Osteoblast (primary cell): ENCODE measurements at places on chromosomes 3 and 15. TPM values are rescaled to one million over a fixed set of nuclear protein-coding genes. Genes with fewer than 3 reads are reported as not detected.

DNA sequence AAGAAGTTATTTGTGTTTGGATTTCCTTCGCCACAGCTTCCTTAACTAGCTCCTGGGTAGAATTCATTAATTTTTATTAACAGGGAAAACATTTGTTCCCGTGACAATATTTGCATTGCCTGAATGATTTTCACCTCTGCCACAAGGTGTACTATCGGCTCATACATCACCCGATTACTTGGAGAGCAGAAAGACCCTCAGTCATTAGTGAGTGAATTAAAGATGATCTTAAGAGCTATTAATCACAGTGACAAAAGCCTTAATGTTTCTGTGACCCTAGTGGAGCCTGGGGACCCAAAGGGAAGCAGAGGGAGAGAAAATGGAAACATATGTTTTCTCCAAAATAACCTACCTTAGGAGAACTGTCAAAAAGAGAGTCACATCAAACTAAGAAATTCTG lies 228.3 kb downstream of the MECOM start:
- DNase-seq = peak; percentile 35

DNA sequence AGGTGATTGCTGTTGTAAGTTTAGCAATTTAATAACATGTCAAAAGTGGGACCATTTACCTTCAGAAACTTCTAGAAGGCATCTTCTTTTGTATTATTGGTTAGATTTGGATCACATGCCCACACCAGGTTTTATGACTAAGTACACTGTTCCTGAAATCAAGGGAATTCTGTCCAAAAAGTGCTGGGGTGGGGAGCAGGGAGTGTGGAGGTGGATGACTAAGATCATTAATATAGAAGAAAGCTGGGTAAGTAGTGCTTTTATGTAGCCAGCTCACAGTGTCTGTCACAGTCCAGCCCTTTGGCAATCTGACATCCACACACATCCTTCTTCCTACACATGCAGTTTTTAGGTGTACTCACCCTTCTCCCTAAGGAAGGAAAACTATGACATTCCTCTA lies 120.0 kb downstream of the TMCO5A start:
- no peak for DNase-seq

Gene CHL1
- 3.6 and 10.3 TPM in 2 replicates for total RNA-seq

DNA sequence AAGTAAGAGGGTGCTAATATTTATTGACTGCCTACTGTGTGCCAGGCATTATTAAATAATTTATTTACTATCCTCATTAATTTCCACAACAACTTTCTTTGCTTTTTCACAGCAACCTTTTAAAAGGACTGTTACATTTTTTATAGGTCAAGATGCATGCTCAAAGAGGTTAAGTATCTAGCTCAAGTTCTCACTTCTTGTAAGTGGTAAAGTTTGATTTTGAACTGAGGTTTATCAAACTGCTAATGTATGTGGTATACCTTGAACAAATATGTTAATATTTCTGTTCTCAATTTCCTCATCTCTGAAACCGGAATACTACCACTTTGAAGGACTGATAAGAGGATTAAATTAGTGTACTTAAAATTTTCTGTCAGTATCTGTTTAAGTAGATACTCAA lies 183.3 kb downstream of the AKAP13 start:
- no peak for DNase-seq

Gene GANC
- total RNA-seq = 21.0 and 24.2 TPM in 2 replicates

GRCh38 chr15:86743283-86743903 lies 663.7 kb downstream of the AGBL1 start:
- no peak for DNase-seq

Gene ALPK3
- total RNA-seq = 0.36 and 0.59 TPM in 2 replicates

Gene CAMK2N2
- total RNA-seq = not detected in 2 replicates

DNA sequence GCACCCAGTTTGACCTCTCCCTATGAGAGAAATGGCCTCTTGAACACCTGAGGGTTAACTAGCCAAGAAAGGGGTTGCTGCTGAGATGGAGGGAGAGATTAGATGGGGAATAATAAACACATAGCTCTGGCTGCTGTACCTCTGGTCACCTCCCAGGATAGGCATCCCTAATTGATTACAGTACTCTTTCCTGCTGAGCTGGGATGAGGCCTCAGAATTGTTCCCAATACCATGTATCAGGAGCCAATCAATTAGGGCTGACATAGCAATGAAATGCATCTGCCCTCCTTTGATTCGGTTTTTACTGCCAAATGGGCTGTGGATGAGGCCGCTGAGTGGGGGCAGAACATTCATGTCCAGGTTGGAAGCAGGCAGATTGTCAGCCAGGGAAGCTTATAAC lies 339.4 kb upstream of the SLCO3A1 start:
- no peak for DNase-seq

- DNase-seq = no peak
Measured at GRCh38 chr3:102761766-102762165, 327.0 kb downstream of the ZPLD1 start.

Gene TGFBR2
- 118 and 162 TPM in 2 replicates for total RNA-seq

- no peak for DNase-seq
Measured at GRCh38 chr15:57758560-57758959, 52.0 kb downstream of the POLR2M start.

- DNase-seq = no peak
Measured at GRCh38 chr3:50737193-50737905, 62.6 kb downstream of the DOCK3 start.

DNA sequence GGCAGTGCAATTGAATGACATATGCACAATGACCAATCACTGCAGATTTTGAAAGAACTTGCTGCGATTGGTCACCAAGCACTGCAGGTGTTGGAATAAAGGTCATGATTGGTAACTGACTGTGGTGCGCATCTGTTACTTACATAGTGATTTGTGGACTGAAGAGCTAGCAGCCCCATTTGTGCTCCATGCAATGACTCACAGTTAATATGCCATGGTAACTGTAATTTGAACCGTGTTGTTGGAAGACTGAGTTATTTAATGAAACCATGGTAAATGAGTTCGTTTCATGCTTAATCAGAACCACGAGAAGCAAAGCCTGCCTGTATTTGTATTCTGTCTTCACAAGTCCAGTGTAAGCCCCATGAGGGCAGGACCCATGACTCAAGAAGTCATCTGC lies 220.5 kb downstream of the TJP1 start:
- no peak for DNase-seq

- no peak for DNase-seq
Measured at GRCh38 chr15:27268923-27269322, 297.9 kb downstream of the GABRG3 start.

- DNase-seq = peak; percentile 64
Measured at GRCh38 chr3:196082619-196082971, 705 bp upstream of the TFRC start.

DNA sequence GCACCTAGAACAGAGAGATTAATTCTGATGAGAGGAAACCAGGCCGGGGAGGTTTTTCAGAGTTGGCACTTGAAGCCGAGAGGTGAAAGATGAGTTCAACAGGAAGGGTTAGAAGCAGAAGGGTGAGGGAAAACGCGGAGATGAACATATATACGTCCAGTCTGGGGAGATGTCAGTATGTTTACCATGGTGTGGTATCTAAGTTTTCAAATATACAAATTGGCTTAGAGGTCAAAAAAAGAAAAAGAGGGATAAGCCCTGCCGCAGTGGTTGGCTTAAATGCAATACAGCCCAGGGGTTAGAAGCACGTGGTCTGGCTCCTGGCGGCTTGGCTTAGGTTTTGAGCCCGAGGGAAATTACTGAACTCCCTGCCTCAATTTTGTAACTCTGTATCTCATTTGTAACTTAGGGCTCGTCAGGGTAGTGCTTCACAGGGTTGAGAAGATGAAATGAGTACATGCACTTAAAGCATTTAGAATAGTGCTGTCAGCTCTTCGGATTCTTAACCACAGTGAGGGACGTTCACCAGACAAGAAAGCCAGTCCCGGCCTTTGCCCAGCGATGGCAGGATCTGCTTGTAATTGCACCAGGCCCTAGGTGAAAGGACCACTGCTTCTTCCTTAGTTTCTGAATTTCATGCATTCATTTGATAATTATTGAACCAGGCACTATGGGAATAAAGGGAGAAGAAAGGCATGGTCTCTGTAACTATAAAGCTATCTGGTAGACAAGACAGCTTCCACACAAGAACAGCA lies 6.4 kb downstream of the HES1 start:
- DNase-seq = peak; percentile 44

DNA sequence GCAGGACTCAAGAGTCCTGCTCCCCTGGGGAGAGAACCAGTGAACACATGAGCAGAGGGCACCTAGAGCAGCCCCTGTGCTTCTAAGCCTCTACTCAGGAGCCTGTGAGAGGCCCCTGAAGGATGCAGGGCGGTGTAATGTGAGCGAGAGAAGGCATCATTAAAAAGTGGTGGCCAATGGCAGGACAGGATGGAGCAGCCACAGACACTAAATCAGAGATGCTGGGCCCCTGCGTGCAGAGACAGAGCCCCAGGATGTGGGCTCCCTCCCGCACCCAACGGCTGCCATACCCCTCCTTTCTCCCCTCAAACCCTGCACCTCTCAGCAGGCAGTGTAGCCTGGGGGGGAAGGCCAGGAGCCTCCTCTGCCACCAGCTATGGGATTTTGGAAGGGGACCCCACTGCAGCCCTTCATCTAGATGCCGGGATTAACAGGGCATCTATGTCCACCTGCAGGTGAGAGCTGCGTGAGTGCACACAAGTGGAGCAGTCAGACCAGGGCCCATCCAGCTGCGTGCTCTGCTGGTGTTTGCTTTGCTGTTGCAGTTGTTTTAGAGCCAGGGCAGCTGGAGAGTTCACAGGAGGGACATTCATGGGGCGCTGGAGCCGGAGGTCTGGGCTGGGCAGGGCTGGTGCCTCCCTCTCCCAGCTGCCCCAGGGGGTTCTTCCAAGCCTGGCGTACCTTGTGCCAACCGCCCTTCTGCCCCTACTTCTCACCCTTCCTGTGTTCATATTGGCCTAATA lies 5.1 kb upstream of the IQSEC1 start:
- no peak for DNase-seq

Gene OR5K2
- not detected in 2 replicates for total RNA-seq

Gene GOLGA6A
- under 0.01 TPM in 1 of 2 replicates, not detected in the other for total RNA-seq

DNA sequence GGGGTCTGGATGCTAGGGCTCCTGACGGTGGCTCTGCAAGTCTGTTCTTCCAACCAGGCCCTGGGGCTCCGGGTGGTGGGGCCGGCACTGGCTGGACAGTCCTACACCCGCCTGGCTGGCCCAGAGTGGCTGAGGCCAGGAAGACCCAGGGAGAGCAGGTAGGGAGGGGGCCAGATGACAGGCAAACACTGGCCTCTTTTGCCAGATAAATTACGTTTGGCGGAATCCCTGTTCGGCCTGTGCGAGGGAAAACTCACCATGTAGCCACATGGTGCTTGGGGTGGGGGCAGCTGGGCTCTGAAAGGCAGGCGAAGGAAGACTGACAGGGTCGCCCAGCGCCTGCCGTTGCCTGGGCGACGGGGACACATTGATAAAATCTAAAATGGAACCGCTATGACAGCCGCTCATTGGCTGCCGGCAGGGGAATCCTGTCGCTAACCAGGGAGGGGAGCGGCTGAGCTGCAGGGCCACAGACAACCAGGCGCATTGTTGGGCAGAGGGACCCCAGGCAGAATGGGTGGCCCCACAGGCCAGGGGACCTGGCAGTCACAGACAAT lies 30.4 kb downstream of the IQSEC1 start:
- no peak for DNase-seq

DNA sequence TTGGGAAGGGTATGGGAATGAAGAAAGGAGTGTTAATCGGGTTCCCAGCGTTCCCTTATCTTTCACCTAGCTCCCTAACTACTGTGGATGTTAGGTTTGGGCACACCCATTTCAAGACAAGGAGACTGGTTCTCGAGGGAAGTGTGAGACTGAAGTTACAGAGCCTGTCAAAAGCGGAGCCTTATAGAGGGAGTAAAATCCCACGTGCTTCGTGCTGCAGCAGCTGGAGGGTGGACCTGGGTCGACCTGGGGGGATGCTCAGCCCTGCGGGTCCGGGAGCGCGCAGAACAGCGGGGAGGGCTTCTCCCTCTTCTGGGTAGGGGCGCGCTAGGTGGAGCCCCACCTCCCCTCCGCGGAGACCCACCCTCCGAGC lies 314 bp upstream of the TMED3 start:
- DNase-seq = no peak

Gene TRIM42
- total RNA-seq = not detected in 2 replicates

Gene GPR27
- under 0.01 TPM in 1 of 2 replicates, not detected in the other for total RNA-seq

DNA sequence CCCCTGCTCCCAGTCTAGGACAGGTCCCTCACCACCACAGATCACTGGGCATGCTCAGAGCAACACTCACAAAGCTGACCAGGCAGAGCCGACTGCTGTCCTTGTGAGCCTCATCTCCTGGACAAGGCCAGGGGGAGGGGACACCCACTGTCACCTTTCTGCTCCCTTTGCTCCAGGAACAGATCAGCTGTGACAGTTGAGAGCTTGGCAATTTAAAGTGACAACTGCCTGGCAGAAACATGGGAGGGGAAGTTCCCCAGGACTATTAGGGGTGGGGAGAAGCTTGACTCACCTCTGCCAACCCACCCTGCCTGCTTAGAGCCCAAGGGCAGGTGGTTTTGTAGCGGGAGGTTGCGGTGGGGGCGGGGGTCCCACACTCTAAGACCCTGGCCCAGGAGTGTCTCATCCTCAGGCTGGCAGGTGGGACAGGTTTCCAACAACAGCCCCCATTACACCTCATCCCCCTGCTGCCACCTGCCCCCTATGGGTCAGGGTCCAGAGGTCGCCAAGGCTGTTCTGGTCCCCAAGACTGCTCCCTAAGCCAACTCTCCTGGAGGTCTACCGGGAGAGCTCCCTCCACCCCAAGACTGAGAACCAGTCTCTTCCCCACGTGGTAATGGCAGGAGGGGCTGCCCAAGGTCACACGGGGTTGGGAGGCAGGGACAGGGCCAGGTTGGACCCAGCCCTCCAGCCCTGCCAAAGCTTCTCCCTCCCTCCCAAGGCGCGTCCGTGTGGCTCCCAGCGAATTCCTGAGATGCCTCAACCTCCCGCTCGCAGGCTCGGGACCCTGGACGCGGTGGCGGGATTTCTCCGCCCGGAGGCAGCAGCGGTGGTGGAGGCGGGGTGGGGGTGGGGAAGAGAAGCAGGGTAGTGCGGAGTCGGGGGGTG lies 80.4 kb downstream of the IQSEC1 start:
- DNase-seq = peak; percentile 65

DNA sequence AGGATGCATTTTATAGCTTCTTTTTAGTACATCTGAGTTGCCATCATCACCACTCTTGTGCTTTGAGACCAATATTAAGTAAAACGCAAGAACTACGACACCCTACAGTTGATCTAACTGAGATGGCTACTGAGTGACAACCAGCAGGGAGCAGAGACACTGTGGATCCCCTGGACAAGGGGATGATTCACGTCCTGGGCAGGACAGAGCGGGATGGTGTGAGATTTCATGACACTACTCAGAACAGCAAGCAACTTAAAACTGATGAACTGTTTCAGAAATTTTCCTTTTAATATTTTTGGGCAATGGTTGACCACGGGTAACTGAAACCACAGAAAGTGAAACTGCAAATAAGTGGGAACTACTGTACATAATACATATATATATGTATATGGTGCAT lies 299.2 kb downstream of the ADAMTS17 start:
- DNase-seq = no peak

- DNase-seq = no peak
Measured at GRCh38 chr3:69914395-69914794, 85.1 kb upstream of the SAMMSON start.

Gene LNP1
- total RNA-seq = 2.9 and 3.2 TPM in 2 replicates

GRCh38 chr3:66383023-66383422 lies 117.8 kb downstream of the LRIG1 start:
- no peak for DNase-seq

GRCh38 chr3:134600206-134600605 lies 50.6 kb downstream of the KY start:
- no peak for DNase-seq

GRCh38 chr3:34925851-34926250 lies 713.5 kb upstream of the ARPP21 start:
- no peak for DNase-seq

Gene TBC1D23
- total RNA-seq = 64.4 and 64.5 TPM in 2 replicates

Gene GATM
- 0.59 and 0.72 TPM in 2 replicates for total RNA-seq
